ENCODE measurements at places on chromosomes 11 and 22.

DNA sequence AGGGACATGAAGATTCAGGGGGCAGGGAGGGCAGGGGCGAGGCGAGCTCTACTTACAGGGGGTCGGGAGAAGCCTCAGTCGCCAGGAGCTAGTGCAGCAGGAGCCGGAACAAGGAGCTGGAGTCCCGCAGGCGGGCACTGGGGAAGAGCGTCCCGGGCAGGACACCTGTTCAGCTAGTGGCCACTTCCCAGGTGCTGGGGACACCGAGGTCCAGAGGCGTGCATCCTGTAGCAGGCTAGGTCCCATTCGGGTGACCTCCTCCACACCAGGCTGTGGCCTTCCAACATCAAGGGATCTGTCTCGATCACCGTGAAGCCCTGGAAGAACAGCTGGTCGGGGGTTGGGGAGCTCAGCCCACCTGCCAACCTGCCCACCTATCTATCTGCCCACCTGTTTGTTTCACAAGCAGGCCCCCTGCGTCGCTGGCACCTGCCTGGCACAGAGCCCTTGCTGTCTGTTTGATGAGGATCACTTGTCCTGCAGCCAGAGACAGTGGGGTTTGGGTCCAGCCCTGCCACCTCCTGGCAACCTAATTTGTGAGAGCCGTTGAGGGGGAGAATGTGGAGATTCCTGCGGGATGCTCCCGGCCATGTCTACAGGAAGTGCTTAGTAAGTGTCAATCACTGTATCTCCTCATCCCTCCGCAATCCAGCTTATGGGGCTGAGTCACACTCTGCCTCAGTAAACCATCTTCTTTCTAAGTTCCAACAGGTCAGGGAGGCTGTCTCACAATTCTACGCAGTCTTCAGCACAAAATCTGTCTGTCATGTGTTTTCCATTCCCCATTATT lies 940.9 kb downstream of the BRD1 start:
- H3K27ac ChIP-seq, result no peak overlapping the region
- H3K4me1 ChIP-seq, result no peaks in the 10 kb centered on the region
- H3K4me3 ChIP-seq, result no peak overlapping the region
- DNase-seq, result no peak
- H3K36me3 ChIP-seq, result no peaks in the 10 kb centered on the region

GRCh38 chr22:33975841-33976240 lies 55.6 kb upstream of the LARGE1 start:
- DNase-seq, result no peak
- H3K4me1 ChIP-seq, result no peaks in the 10 kb centered on the region
- H3K4me3 ChIP-seq, result no peak overlapping the region
- no peak overlapping the region for H3K27ac ChIP-seq
- no peaks in the 10 kb centered on the region for H3K36me3 ChIP-seq

DNA sequence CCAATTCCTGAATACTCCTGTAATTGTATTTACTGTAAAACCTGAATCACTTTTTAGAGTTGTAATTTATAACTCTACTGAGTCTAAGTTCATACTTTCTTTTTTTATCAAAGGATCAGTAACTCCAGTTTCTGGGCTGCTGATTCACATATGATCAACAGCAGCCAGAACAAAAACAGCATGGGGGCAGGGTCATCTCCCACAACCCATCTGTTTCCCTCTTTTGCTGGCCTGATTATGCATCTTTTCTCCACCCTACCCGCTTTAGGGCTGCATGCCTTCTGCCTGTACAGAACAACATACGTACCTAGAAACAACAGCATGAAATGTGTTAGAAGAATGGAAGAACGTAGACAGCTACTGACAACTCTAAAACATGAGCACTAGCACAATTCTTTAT lies 76.0 kb downstream of the MRTFA start:
- H3K4me3 ChIP-seq, result no peak overlapping the region
- no peaks in the 10 kb centered on the region for H3K4me1 ChIP-seq
- H3K36me3 ChIP-seq, result no peaks in the 10 kb centered on the region
- no peak for DNase-seq

- DNase-seq, result no peak
- no peak overlapping the region for H3K27ac ChIP-seq
- no peaks in the 10 kb centered on the region for H3K36me3 ChIP-seq
- no peaks in the 10 kb centered on the region for H3K27me3 ChIP-seq
These were observed 4.5 kb downstream of the GSTT2 start for GRCh38 chr22:23984430-23984829.

DNA sequence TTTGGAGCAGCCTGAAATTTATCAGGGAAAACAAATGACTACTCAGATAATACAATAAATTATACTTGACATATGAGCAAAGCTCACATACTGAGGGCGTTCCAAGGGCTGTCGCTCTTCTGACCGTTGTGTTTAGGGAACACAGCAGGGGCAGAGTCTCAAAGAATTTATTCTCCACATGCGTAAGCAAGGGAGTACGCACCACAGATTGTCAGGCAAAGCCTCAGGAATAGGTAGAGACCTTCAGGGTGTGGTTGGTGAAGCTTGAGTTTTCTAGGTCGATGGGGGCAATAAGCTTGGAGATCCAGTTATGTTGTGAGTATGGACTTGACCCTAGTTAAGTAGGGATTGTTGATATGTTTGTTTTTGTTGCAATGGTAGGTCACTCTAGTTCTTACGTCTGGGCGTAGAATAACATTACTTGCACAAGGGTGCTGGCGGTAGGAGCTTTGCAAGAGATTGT lies 830 bp downstream of the ACAT1 start:
- H3K36me3 ChIP-seq, result no peaks in the 10 kb centered on the region
- peaks cover 20% of the 10 kb centered on the region for H3K4me1 ChIP-seq
- no peaks in the 10 kb centered on the region for H3K27me3 ChIP-seq
- H3K4me3 ChIP-seq, result peak overlapping the region; percentile 92

DNA sequence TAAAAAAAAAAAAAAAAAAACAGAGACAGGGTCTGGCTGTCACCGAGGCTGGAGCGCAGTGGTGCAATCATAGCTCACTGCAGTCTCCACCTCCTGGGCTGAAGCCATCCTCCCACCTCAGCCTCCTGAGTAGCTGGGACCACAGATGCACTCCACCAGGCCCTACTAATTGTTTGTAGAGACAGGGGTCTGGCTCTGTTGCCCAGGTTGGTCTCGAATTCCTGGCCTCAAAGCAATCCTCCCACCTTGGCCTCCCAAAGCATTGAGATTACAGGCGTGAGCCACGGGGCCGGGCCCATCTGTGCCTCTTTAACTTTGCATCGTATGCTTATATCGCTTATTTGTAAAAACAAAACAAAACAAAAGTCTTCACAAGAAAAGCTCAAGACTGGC lies 3.1 kb downstream of the CPT1A start:
- H3K4me1 ChIP-seq, result peaks cover 61% of the 10 kb centered on the region
- H3K36me3 ChIP-seq, result peaks cover 6% of the 10 kb centered on the region
- DNase-seq, result no peak
- peak overlapping the region; percentile 95 for H3K27ac ChIP-seq
- H3K4me3 ChIP-seq, result peak overlapping the region; percentile 94

DNA sequence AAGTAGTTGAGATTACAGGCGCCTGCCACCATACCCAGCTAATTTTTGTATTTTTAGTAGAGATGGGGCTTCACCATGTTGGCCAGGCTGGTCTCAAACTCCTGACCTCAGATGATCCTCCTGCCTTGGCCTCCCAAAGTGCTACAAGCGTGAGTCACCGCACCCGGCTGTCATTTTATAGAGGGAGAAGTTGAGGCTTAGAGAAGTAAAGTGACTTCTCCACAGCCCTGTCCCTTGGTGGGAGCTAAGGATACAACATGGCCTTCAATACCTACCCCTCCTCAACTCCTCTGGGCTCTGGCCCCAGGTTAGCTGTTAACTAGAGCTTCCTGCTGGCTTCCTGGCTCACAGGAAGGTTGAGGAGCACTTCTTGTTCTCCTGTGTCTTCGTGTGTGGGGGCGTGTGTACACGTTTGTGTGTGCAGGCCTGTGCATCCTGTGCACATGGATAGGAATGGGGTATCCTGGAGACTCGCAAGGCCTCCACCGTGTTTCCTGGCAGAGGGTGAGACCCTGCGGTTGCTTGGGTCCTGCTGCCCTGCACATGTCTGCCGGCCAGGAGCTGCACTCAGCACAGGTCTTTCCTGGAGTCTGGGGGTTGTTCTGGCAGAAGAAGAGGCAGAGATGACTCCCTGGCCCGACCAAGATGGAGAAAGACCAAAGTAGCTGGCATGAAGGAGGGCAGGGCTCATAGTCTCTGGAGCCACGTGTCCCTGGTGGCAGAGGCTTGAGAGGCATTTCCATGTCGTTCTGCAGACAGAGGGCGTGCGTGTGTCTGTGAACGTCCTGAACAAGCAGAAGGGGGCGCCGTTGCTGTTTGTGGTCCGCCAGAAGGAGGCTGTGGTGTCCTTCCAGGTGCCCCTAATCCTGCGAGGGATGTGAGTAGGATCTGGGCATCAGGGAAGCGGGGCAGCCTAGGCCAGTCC lies 2.4 kb downstream of the SIDT2 start:
- DNase-seq, result no peak
- no peaks in the 10 kb centered on the region for H3K27me3 ChIP-seq
- peaks cover 28% of the 10 kb centered on the region for H3K4me1 ChIP-seq

- H3K27ac ChIP-seq, result no peak overlapping the region
- H3K27me3 ChIP-seq, result no peaks in the 10 kb centered on the region
- H3K4me3 ChIP-seq, result no peak overlapping the region
These were observed 39.5 kb downstream of the CHKA start for GRCh38 chr11:68081691-68082090.

DNA sequence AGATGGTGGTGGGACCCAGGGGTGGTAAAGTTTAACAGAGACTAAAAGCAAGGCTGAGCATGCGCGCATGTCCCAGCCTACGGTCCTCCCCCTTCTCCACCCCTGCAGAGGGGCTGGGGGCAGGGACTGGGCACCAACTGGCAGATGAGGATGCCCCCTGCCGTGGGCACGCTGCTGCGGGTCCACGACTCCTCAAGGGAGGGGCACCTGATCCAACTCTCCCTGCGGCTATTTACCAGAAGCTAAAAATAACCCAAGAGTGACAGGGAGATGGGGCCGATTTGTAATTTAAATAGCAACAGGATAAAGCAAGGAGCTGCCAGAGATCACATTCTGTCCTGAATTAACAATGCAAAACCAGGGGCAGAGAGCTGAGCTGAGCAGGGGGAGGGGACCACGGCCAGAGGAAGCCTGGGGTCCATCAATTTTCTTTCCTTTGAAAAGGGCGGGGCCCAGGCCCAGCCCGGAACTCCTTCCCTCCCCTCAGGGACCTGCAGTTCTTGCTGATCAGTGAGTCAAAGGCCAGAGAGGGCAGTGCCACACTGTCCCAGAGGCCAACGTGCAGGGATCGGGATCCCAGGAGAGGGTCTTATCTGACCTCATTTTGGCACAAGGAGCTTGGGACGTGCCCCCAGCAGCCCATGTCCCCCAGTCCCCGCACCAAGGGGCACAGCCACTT lies 8.1 kb upstream of the DGKZ start:
- no peak overlapping the region for H3K27ac ChIP-seq
- no peak overlapping the region for H3K4me3 ChIP-seq
- no peaks in the 10 kb centered on the region for H3K36me3 ChIP-seq
- H3K27me3 ChIP-seq, result no peaks in the 10 kb centered on the region
- DNase-seq, result no peak

GRCh38 chr11:127071606-127072005 lies 71.0 kb upstream of the KIRREL3 start:
- DNase-seq, result no peak
- no peaks in the 10 kb centered on the region for H3K27me3 ChIP-seq
- no peaks in the 10 kb centered on the region for H3K4me1 ChIP-seq
- no peak overlapping the region for H3K27ac ChIP-seq
- H3K36me3 ChIP-seq, result no peaks in the 10 kb centered on the region

DNA sequence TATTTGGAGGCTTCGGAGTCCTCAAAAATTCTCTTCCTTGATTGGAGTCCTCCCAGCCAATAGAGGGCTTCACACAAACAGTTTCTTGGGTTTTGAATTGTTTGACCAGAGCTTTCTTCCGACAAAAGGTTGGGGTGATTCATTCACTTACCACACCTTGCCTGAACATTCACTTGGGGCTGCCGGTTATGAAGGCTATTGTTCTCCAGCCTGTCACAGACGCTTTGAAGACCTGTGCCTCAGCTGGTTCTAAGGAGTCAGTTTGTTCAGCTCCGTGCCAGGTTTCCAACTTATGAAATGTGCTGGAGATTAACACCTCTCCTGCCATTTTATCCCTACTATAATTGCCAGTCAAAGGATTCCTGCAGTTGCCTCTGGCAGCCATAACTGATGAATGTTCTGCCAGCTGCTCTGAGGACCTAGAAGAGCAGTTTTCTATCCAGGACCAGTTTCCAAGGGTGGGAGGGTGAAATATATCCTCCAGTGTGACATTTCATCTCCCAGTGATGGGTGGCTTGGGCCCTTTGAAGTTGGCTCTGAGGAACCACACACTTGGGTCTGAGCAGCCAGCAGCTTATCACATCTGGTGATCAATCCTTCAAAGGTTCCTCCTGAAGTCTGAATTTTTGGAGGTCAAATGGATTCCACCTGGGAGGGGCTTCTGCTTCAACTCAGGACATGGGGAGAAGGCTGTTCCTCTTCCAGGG lies 31.4 kb downstream of the LIMK2 start:
- H3K27ac ChIP-seq, result peak overlapping the region; percentile 87
- H3K36me3 ChIP-seq, result no peaks in the 10 kb centered on the region
- no peak overlapping the region for H3K4me3 ChIP-seq
- peaks cover 18% of the 10 kb centered on the region for H3K4me1 ChIP-seq
- no peak for DNase-seq

DNA sequence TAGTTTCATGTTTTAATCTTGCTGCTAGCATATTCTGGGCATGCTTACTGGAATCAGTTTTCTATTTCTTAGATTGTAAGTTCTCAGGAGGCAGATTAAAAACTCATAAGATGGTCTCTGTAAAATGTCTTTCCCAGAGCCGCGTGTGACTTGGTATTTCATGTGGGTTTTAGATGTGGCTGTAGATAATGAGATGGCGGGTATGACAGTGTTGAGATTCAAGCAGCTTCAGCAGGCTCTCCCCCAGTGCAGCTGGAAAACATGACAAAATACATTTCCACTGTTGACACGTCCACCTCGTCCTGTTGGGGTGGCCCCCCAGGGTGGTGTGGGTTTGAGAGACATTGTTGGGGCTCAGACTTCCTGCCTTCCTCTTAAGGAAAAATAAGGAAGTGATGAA lies 106.8 kb downstream of the KIRREL3 start:
- no peaks in the 10 kb centered on the region for H3K27me3 ChIP-seq
- H3K36me3 ChIP-seq, result no peaks in the 10 kb centered on the region
- H3K4me3 ChIP-seq, result no peak overlapping the region
- H3K27ac ChIP-seq, result no peak overlapping the region

DNA sequence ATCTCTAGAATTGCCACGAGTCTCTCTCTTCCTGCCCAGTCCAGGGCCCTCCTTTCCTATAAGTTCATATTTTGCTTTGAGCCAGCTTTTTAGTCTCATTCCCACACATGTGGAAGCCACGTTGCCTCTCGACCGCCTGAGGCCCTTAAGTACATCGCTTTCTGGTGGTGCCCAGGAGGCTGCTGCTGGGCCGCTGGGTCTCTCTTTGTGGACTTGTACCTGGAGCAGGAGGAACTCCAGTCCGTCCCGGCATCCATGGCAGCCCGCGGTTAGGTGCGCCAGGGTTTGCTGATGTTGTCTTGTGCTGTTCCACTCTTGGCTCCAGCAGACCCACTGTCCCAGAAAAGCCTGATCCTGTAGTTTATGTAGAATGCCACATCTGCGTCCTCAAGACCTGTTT lies 41.0 kb downstream of the NAT10 start:
- H3K4me1 ChIP-seq, result no peaks in the 10 kb centered on the region
- no peak overlapping the region for H3K27ac ChIP-seq
- no peak overlapping the region for H3K4me3 ChIP-seq
- no peak for DNase-seq
